ENCODE measurements at places on chromosomes 11 and 22. TPM values are rescaled to one million over a fixed set of nuclear protein-coding genes. Genes with fewer than 3 reads are reported as not detected.

Gene MMP11
- 23.5 TPM for total RNA-seq

Gene TMEM121B
- not detected for total RNA-seq

GRCh38 chr11:129720156-129720555 is 95.5 kb upstream of the TMEM45B start:
- DNase-seq = no peak

Gene NAALAD2
- 1.8 TPM for total RNA-seq

Gene B3GAT1
- total RNA-seq = not detected

Gene PAK1
- total RNA-seq = 44.2 TPM

DNA sequence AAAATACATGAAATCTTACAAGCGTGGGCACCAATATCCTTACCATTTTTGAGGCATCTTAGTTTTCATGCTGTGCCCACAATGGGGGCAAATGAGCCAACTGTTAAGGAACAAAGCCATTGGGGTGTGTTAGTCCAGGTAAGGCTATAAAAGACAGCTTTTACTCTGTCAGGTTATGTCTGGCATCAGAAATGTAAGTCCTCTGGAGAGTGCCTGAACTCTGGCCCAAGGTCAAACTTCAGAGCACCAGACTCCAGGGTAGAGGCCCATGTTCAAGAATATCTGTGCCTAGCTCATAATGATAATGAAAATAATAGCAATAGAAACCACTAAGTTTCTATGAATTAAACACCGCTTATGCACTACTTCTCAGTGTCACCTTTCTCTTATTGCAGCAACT is 105.5 kb downstream of the CSNK2A3 start:
- peak; percentile 76 for DNase-seq

Gene ZBTB16
- total RNA-seq = not detected

GRCh38 chr22:43616645-43617044 is 195.5 kb downstream of the EFCAB6 start:
- no peak for DNase-seq
